ENCODE measurements at places on chromosomes 6 and 20.

DNA sequence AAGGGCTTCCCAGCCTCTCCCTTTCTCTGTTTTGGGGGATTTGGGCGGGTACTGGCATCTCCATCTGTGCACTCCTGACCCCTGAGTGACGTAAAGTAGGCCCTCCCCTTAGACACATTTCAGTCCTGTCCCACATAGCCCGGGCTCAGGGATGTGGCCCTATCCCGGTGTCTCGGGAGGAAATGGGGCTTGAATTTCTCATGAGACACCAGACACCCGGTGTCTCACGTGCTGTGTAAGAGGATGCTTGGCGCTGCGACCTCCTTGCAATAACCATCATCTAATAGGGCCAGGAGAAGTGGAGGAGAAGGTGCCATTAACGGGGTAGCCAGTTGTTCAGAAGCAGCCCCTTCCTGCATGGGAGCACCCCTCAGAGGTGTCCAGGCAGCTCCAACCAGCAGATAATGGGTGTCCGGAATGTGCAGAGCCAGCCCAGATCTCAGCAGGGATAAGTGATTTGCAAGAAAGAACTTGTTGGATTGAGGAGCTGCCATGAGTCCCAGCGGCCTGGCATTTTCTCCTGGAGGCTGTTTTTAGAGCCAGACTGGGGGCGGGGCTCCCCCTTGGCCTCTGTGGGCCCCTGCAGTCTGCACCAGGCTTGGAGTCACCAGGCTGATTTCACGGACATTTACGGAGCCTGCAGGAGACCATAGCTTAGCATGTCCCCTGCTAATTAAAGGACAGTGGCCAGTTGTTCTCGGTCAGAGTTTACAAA, 372.0 kb downstream of the PREX1 start:
- DNase-seq, result no peak

DNA sequence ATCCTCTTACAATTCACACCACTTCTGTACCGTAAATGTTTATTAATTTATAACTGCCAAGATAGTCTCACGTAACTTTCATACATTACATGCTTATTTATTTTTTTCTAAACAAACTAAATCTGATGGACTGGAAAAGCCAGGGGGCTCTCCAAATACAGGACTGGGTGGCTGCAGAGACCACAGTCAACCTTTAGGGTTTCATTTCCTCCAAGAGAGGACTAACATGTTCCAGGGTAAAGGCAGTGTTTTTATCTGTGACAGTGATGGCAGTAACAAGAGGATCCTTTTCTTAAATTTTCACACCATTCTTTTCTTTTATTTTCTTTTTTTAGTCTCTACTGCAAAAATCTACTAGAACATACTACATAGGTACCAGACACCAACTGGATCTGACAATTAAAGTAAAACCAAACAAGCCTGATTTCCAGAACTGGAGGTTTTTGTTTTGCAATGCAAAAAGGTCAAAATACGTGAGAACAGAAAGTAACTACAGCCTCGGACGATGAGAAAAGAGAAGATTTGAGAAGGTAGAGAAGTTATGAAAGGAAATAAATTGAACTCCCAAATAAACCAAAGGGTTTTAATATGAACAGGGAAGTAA, 1.2 kb downstream of the LMBRD1 start:
- no peak for DNase-seq

- DNase-seq, result no peak
Observed at GRCh38 chr6:33695451-33695887, 16.0 kb downstream of the UQCC2 start.

GRCh38 chr6:42889815-42890214, 10.4 kb downstream of the RPL7L1 start:
- DNase-seq, result no peak

DNA sequence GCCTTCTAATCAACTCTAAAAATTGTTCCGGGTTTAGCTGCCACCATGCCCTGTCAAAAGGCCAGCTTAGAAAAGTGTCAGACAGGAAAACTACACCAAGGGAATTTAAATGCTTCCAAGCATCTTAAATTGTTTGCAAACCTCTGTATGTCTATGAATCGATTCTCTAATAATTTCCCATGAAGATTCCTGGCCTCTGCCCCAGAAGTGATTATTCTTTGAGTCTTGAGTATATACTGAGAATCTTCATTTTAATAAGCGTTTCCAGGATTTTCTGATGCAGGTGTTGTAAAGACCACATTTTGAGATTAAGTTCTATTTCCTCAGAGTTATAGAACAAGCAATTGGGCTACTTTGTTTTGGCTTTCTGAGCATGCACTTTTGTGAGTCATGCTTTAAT, 471.8 kb upstream of the JAG1 start:
- DNase-seq, result no peak

DNA sequence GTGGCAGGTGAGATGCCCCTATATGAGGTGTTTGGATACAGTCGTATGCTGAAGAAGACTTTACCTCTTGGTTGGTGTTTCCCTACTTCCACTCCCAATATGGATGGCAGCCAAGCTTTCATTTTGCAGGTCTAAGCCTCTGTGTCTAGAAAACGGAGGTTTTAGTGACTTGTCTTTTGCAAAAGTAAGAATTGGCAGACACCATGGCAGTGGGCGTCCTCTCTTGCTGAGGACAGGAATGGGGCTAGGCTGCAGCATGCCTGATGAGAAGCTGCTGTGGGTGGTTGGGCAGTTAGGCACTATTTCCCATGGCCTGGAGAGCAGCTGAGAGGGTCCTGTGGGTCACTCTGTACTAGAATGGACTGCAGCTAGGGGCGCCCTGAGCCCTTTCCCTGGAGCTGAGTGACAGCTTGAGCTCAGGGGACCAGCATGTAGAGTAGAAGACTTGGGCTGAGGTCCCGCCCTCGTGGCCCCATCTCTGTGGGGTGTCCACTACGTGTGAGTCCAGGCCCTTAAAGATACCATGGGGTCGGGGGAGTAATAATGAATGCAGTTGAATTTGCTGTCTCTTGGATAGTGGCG, 127.4 kb downstream of the CDH26 start:
- no peak for DNase-seq

DNA sequence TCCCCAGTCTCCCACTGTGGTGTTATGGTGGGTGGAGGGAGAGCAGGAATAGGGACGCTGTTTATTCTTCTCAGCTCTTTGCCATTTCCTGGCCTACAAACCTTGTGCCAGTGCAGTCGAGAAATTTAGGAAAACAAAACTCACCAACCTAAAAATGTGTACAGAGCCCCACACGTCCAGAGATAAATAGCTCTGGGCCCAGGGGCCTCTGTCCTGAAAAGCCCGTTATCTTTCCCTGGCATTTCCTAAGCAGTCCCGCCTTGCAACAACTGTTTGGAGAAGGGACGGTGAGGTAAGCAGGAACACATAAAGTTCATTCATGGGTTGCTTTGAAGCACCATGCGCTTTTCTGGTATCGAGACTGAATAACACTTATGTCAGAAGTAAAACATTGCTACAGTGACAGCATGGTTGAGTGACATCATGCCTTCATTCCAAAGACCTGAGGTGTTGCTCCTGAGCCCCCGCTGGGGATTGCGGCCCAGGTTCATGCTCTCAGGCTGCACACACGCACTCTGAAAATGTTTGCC, 80.1 kb upstream of the NXT1 start:
- DNase-seq, result peak; percentile 51

Data from AG04450 (cell line).